Mesenchymal stem cell (in vitro differentiated cells and primary cell): ENCODE measurements at places on chromosomes 16 and 17.

DNA sequence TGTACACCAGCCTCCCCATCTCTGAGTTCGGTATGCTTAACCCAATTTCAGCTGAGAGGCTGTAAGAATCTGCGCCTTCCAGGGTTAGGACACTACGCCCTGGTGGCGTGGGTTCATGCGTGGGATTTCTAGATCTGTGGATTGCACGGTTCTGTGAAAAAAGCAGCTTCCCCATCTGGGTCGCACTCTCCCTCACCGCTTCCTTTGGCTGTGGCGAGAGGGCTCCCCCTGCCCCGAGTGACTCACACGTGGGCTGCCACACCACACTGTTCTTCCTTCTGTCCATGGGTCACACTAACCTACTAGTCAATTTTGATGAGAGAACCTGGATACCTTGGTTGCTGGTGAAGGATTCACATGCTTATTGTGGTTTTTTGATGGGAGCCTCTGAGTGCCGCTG is 256.0 kb upstream of the MAF start:
- no peak for DNase-seq

GRCh38 chr16:22648141-22648540 is 137.4 kb downstream of the NPIPB5 start:
- no peak for DNase-seq

GRCh38 chr16:73054813-73055482 is 7.0 kb upstream of the ZFHX3 start:
- DNase-seq: peak; percentile 83

- DNase-seq: peak; percentile 92
These were observed 11.2 kb downstream of the PIEZO1 start for GRCh38 chr16:88773812-88774291.

DNA sequence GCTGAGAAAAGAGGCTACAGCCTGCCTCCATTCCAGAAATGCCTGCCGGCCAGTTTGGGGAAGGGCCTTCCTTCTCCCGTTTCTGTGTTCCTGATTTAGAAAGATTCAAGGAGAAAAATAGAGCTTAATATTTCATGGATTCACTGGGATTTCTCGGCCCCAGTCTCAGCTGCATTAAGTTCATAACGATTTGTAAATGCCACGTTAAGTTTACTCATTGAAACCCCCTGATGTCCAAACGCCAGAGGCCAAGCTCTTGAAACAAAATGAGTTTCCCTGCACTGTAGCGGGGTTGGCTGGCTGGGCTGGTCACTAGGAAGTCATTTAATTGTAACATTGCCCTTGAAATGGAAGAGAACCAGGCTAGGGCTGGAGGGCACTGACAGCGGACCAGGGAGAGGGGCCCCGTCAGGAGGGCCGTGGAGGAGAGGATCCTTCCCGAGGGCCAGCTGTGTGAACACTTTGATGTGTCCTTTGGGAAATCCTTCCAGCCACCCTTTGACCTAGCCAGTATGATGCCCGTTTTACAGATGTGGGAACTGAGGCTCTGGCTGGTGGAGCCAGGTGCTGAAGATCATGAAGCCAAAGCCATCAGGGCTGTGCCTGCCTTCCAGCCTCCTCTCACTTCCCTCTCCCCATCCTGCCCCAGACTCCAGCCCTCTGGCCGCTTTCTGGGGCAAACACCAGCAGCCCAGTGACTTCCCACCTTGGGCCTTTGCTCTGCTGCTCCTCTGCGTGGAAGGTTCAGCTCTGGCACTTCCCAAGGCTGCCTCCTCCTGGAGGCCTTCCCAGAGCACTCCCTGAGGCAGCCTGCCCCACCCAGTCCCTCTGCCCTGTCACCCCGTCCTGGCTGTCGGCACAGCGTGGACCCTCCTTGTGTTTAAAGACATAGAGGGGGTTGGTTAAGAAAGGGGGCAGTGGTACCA is 220.6 kb downstream of the KATNIP start:
- no peak for DNase-seq

DNA sequence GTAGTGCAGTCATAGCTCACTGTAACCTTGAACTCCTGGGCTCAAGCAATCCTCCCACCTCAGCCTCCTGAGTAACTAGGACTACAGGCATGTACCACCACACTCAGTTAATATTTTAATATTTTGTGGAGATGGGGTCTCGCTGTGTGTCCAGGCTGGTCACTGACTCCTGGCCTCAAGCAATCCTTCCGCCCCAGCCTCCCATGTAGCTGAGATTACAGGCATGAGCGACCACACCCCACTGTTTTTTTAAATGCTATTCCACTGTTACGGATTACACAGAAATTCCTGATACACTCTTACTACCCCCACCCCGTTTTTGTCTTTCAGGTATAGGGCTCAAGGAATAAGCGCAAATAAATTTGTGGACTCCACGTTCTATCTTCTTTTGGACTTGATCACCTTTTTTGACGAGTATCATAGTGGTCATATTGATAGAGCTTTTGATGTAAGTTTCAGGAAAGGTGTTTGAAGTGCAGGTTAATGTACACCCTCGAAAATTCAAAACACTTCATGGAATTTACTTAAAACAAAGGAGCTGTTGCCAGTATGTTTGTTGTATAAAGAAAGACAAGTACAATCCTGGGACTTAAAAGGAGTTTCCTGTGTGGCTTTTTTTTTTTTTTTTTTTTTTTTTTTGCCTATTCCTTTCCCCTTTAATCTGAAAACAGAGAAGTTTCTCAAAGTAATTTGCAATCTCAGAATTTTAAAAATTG is 26.2 kb upstream of the SLC12A3 start:
- no peak for DNase-seq
